ENCODE measurements at places on chromosomes 11 and 22. TPM values are rescaled to one million over a fixed set of nuclear protein-coding genes. Genes with fewer than 3 reads are reported as not detected.
A peak's percentile ranks its signal among the peaks of the same experiment; 100 is the strongest.

- no peaks in the 10 kb centered on the region for H3K27me3 ChIP-seq
- H3K4me1 ChIP-seq = peaks cover 30% of the 10 kb centered on the region
- H3K27ac ChIP-seq = no peak overlapping the region
- H3K4me3 ChIP-seq = no peak overlapping the region
- DNase-seq = no peak
- no peaks in the 10 kb centered on the region for H3K36me3 ChIP-seq
Measured at GRCh38 chr11:61684870-61685616, 4.9 kb downstream of the DAGLA start.

GRCh38 chr11:119483341-119483880 is 60.4 kb upstream of the THY1 start:
- H3K4me1 ChIP-seq = peaks cover 4% of the 10 kb centered on the region
- no peak overlapping the region for H3K4me3 ChIP-seq
- no peaks in the 10 kb centered on the region for H3K36me3 ChIP-seq
- no peak for DNase-seq
- no peak overlapping the region for H3K27ac ChIP-seq
- no peaks in the 10 kb centered on the region for H3K27me3 ChIP-seq

- peak overlapping the region; percentile 99 for H3K27ac ChIP-seq
- H3K27me3 ChIP-seq = no peaks in the 10 kb centered on the region
Measured at GRCh38 chr22:37018815-37019308, 385 bp downstream of the TST start.

DNA sequence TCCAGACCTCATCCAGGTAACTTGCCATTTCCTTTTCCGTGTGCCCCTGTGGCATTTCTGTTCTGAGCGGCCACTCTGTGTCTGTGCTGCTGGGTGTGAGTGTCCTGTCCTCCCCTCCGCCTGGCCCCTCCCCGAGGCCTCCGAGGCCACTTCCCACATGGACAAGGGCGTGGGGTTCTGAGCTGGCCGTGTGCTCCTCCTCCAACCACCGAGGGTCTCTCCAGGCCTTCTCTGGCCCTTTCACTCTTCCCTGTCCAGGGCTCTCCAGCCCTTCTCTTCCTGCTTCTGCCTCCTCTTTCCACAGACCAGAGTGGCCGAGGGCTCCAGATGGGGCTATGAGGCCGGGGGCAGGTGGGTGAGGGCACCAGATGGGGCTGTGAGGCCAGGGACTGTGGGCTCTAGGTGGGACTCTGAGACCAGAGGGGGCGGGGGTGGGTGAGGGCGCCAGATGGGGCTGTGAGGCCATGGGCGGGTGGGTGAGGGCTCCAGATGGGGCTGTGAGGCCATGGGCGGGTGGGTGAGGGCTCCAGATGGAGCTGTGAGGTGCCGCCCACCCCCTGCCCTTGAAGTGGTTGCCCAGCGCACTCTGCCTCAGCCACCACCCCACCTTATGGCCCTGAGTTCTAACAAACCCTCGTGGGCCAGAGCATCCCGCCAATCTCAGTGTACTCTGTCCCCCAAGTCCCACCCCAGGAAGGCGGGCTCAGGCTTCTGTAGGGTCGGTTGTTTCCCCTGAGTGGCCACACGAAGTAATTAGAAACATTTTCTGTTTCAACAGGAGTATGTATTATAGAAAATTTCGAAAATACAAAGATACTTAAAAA is 24.1 kb downstream of the PTDSS2 start:
- peaks cover 8% of the 10 kb centered on the region for H3K4me1 ChIP-seq
- no peak overlapping the region for H3K4me3 ChIP-seq
- H3K36me3 ChIP-seq = peaks cover 3% of the 10 kb centered on the region
- H3K27me3 ChIP-seq = no peaks in the 10 kb centered on the region
- H3K27ac ChIP-seq = no peak overlapping the region

DNA sequence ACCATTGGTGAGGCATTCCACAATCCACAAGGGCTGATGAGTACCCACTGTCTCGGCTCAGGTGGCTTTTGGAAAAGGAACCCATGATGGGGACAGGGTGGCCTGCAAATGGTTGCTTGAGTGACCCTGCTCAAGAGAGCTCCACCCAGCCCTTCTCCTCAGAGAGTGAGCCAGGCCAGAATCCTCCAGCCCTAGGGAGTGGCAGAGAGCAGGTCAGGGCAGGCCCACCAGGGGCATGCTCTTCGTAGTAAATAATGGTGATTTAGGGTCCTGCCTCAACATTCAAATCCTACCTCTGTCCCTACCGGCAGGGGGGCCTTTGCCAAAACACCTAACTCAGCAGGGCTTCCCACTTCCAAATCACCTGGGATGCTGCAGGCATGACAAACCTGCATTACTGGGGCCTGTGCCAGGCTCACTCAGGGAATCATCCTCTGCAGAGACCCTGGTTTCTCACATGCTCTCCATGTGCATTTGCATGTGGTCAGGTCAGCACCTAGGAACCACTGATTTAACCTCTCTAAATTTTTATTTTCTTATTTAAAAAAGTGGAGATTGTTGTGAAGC is 17.3 kb upstream of the TP53I11 start:
- H3K36me3 ChIP-seq = no peaks in the 10 kb centered on the region
- H3K4me1 ChIP-seq = no peaks in the 10 kb centered on the region
- no peak for DNase-seq
- H3K27ac ChIP-seq = no peak overlapping the region

The ZC3H7B gene
- total RNA-seq = 19.2 TPM

The SMIM35 gene
- total RNA-seq = not detected

The MS4A4E gene
- 2.8 TPM for total RNA-seq

The MS4A15 gene
- not detected for total RNA-seq

The KRTAP5-1 gene
- total RNA-seq = not detected

The CNGA4 gene
- total RNA-seq = not detected
